Fibroblast of skin of left biceps (primary cell): ENCODE measurements at places on chromosomes 13 and 19.

- DNase-seq: no peak
Measured at GRCh38 chr19:4742723-4743646, 19.3 kb upstream of the DPP9 start.

- peak; percentile 88 for DNase-seq
Measured at GRCh38 chr19:54209811-54210494, 9.3 kb downstream of the RPS9 start.

GRCh38 chr19:49677901-49678674 is 1.0 kb downstream of the PRMT1 start:
- DNase-seq: no peak

- DNase-seq: no peak
Measured at GRCh38 chr19:13396250-13397080, 109.8 kb downstream of the CACNA1A start.

DNA sequence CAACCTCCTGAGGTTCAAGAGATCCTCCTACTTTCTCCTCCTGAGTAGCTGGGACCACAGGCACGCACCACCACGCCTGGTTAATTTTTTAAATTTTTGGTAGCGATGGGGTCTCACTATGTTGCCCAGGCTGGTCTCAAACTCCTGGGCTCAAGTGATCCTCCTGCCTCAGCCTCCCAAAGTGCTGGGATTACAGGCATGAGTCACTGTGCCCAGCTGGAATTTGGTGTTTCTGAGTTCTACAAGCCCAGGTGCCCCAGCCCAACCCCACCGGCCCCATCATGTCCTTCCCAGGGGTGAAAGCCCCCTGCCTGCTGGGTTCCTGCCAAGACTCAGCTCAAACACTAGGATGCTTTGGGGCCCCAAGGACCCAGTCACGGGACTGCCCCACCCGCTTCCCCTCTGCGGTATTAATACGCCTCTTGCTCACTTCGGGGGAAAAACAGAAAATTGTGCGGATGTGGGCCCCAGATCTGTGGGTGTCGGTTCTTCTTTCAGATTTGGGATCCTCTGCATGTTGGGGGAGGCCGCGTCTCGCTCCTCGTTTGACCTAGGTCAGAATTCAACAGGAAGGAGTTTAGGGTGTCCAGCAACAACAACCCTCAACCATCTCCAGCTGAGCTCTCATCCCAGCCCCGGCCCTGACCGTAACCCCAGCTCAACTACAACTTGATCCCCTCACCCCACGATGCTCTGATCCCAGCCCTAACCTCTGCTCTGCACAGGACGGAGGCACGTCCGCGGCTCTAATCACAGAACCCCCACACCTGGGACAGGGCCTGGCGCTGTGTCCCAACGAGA is 3.7 kb upstream of the FCER2 start:
- no peak for DNase-seq

DNA sequence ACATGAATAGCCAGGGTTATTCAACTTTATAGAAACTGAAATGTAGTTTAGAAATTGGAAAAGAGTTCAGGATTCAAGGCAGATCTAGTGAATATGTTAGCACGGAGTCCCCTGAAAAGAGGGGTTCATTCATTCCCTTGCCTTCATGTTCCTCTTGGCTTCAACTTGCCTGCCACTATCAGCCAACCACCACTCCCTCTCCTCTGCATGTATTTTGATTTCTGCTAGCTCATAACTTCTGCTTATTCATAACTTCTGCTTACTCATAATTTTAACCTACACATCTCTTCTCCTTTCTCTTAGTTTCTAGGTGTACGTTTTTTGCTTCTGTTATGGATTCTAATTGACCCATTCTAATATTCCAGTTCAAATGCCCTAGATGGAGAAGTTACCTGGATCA is 5.5 kb upstream of the SERTM1 start:
- DNase-seq: no peak

DNA sequence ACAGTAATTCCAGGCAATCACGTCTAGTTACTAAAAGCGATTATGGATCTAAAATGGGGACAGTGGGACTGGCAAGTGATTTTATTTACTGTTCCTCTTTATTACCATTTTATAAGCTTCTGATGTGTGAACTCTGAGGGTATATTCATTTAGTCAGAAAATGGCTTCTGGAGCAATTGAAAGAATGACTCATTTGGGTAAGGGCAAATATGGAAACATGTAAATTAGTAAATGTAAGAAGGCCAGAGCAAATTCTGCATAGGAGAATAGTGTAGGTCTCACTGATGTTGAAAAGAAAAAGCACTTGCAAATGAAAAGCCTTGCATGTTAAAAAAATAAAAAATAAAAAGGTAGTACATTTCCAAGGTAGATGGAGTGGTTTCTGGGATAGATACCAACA is 262.2 kb downstream of the KLF5 start:
- no peak for DNase-seq

DNA sequence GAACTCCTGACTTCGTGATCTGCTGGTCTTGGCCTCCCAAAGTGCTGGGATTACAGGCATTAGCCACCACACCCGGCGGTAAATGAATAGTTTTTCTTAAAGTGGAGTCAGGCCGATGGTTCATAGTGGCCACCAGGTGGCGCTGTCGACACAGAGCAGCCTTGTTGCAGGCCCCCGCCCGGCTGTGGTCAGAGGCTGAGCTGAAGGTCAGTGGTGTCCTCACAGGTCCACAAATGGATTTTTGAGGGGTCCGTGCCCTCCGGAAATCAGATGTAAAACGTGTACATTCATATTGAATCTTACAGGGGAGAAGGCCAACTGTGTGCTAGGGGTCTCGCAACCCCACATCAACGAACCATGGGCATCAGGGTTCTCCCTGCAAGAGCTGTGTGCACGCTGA is 13.4 kb upstream of the WDR18 start:
- no peak for DNase-seq

DNA sequence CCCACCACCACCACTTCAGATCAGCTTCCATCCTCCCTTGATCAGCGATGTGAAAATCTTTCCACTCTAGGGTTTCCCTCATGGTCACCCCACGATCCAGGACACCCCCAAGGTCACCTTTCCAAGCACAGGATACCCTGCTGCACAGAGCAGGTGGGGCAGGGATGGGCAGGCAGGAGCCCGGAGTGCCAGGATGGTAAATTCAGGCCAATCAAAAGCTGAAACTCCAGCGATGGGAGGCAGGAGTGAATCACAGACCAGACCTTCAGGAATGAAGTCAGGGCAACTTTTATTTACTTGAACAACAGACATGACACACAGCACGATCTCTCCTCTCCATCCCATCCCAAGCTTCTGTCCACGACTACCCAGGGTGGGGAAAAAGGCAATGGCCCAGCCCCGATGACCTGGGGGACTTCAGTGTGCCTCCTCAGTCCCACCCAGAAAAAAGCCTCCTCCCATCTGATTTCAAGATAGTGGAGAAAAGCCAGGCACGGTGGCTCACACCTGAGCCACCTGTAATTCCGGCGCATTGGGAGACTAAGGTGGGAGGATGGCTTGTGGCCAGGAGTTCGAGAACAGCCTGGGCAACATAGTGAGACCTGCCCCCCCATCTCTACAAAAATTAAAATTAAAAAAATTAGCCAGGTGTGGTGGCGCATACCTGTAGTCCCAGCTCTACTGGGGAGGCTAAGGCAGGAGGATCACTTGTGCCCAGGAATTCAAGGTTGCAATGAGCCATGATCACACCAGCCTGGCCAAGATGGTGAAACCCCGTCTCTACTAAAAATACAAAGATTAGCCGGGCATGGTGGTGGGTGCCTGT is 39.2 kb downstream of the ZSWIM4 start:
- DNase-seq: no peak

GRCh38 chr13:31485183-31485582 is 254.1 kb upstream of the RXFP2 start:
- DNase-seq: no peak

DNA sequence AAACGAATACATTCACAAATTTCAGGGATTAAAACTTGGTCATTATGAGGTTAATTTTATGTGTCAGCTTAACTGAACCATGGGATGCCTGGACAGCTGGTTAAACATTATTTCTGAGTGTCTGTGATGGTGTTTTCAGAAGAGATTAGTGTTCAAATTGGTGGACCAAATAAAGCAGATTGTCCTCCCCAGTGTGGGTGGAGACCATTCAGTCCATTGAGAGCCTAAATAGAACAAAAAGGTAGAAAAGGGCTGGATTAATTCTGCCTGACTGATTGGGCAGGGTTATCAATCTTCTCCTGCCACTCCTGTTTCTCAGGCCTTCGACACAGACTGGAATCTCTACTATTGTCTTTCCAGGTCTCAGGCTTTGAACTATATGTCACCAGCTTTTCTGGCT is 203.8 kb upstream of the SLITRK6 start:
- DNase-seq: no peak
